ENCODE measurements at places on chromosomes 4 and X.

DNA sequence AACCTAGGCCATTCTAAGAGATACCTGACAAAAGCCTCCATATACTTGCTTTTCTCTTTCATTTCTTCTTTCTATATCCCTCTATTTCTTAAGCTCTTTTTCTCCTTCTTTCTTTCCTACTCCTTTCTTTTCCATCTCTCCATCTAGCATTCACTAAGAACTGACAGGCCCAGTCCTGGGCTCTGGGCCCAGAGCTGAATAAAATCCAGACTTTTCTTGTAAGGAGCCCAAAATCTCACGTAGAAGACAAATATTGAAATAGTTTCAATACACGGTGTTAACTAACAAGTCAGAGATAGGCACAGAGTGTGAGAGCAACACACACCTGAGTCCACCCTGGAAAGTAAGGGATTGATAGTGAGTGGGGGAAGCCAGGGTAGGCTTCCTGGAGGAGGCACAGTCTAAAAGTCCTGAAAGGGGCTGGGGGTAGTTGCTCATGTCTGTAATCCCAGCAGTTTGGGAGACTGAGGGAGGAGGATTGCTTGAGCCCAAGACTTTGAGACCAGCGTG lies 73.2 kb upstream of the EFNB1 start:
- no peak for DNase-seq

GRCh38 chr4:67465032-67465762 lies 80.1 kb downstream of the CENPC start:
- DNase-seq: no peak

DNA sequence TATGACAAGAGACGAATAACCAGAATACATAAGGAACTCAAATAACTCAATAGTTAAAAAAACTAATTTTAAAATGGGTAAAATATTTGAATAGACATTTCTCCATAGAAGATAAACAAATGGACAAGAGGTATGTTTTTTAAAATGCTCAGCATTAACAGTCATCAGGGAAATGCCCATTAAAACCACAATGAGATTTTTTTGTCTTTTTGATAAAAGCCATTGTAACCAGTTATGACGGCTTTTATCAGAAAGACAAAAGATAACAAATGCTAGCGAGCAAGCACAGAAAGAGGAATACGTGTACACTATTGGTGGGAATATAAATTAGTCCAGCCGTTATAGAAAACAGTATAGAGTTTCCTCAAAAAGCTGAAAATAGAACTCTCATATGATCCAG lies 388.2 kb upstream of the INTU start:
- DNase-seq: no peak

DNA sequence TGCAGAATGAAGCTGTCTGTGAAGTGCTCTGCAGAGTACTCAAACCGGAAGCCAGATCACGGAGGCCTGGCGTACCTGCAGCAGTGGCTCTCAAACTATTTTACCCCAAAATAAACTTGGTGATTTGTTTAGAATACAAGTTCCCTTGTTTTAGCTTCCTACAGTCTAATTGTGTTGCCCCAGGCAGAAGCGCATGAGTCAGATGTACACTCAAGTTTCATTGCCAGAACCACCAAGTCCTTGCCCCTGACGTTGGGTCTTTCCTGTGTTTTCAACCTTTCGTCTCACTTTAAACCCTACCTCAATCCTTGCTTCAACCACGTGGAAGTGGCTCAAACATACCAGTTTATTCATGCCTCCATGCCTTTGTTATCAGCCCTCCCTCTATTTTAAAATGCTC lies 66.2 kb upstream of the SLC7A11 start:
- no peak for DNase-seq

DNA sequence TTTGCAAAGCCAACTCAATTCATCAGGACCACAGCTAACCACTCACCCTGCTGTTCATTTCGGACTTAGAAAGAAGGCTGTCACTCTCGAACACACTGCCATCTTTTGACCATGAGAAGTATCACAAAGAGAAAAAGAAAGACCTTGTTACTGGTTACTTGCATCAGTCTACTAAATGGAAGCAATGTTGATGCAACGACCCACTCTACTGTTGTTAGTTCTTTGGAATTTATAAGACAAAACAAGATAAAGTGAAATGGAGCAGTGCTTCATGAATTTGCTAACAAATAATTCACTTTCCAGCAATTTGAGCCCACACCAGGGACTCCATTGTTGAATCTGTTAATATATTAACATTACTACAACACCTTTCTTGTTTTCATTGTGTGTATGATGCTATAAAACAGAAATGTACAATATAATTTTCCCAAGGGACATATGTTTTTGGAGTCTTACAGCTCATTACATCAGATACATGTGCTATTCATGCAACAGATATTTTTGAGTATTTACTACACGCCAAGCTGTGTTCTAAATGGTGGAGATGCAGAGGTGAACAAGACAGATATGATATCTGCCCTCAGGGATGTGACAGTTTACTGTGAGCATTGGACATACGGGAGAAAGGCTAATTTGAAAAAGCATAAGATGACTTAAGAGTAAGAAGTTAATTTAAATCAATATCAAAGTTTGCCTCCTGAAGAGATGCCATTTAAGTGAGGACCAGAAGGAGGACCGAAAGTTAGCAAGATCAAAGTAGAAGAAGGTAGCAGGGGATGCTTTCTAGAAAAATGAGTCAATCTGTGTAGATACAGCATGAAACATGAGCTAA lies 87.2 kb downstream of the AREG start:
- no peak for DNase-seq

GRCh38 chr4:71609167-71609566 lies 174.7 kb downstream of the GC start:
- DNase-seq: no peak

Data from activated naive CD4-positive, alpha-beta T cell treated with anti-CD3 and anti-CD28 coated beads, Interleukin-2, amount 50 U/mL, for 16 hours (primary cell).